ENCODE measurements at places on chromosomes 1 and 21. TPM values are rescaled to one million over a fixed set of nuclear protein-coding genes. Genes with fewer than 3 reads are reported as not detected.

GRCh38 chr1:172946814-172947507, 103.8 kb downstream of the TNFSF18 start:
- no peak for DNase-seq

DNA sequence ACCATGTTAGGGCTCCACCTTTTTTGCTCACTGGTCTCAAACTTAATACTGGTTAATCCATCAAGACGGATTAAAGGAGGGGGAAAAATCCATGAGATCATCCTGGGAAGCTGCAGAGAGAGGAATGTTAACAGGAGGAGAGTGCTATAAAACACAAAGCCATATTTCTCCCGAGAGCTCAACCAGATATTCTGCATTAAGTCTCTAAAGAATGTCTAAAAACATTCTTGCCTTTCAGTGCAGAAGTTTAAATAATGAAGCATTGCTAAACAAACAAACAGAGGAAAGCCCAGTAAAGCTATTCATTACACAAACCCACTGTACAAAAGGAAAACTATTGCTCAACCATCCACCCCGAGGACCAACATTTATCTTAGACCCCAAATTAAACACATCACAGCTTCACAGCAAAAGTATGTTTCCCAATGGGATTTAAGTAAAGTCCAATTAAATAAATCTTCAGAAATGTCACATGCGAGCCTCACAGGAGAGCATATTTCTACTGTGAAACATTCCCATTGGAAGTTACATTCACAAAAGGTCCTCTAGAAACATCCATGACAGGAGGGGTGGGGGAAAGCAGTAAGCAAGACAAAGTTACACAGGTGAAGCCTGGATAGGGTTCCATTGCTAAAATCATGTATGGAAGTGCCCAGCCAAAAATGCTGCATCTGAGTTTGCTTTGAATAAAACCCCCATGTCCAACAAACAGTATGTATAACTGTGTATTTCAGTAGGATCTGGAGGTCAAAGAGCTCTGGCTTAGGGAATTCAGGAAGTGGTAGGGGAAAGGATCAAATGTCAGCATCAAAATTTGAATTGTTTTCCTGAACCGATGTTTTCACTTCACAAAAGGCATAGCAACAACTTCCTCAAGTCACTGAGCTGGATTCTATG, 23.3 kb downstream of the DUSP10 start:
- DNase-seq = no peak

DNA sequence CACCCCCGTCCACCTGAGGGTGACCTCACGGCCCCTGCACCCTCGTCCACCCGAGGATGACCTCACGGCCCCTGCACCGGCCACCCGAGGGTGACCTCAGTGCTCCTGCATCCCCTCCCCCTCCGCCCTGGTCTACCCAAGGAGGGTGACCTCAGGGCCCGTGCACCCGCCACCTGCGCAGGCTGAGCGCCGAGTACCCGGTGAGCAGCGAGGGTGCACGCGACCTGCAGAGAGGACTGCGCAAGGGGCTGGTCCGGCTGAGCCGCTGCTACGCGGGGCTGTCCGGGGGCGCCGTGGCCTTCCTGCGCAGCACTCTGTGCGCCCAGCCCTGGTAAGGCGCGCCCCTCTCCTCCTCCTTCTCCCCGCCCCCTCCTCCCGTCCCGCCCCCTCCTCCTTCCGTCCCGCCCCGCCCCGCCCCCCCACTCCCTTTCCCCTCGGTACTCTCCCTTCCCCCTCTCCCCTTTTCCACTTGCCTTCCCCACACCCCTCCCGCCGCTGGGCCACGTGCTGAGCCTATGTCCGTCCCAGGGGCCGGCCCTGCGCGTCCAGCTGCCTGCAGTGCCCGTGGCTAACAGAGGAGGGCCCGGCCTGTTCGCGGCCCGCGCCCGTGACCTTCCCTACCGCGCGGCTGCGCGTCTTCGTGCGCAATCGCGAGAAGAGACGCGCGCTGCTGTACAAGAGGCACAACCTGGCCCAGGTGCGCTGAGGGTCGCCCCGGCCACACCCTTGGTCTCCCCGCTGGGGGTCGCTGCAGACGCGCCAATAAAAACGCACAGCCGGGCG, 28.4 kb downstream of the TRIM11 start:
- peak; percentile 68 for DNase-seq

DNA sequence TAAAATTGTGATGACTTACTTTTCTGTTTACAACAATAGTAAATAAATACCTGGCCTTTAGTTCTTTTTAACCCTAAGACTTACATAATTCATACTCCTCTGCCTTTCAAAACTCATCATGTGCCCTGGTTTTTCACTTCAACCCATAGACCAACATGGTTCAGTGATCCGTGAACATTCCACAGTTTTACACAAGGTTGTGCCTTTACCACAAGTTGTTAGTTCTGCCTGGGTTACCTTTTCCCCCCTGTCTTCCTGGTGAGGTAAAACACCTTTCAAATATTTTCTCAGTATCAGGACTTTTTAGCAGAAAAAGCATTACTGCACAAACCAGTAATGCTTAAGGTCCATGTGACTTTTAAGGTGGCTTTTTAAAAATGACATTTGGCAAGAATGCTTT, 1466.4 kb downstream of the PLA2G4A start:
- no peak for DNase-seq

DNA sequence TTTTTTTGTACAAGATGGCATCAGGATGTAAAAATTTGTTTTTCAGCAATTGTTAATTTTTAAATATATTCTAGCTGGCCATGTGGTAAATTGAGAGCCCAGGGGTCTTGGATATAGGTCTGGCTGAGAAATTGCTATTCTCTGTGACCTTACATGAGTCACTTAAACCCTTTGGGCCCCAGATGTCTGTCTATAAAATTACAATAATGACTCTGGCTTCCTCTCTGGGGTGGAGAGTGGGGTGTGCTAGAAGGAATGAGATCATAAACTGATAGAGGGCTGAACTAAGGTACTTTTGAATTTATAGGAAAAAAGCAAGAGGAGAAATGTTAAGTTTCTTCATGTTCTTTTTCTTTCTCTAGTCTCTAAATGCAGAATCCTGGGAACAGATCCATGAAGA, 12.4 kb upstream of the TCHH start:
- no peak for DNase-seq

- DNase-seq = no peak
These were observed 21.3 kb downstream of the MTHFR start for GRCh38 chr1:11784256-11784992.

DNA sequence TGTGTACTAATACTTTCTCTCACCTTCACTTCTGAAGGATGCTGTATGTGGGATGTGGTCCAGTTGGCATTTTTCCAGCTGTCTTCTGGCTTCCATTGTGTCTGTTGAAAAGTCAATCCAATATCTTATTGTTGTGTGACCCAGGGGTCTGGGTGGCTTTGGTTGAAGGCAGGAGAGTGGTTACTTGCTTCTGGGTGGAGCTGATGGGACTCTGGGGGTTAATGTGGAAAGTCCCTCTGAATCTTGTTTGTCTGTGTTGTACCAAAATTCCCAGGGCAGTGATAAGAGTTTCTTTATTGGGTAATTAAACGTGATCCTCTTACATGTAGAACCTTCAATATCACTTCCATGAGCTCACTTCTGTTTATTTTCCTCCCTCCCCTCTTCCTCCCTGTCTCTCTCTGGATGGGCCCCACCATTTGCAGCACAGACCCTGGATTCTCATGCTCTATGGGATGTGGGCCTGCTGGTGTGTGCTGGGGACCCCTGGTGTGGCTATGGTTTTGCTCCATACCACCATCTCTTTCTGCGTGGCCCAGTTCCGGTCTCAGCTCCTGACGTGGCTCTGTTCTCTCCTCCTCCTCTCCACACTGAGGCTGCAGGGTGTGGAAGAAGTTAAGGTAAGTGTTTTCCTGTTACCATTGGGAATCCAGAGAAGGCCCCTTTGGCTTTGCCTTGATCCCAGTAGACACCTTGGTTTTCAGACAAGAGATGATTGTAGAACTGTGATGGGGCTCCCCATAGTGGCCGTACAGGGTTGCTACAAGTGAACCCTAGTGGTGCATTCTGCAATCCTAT, 71.5 kb downstream of the HHAT start:
- DNase-seq = peak; percentile 59

DNA sequence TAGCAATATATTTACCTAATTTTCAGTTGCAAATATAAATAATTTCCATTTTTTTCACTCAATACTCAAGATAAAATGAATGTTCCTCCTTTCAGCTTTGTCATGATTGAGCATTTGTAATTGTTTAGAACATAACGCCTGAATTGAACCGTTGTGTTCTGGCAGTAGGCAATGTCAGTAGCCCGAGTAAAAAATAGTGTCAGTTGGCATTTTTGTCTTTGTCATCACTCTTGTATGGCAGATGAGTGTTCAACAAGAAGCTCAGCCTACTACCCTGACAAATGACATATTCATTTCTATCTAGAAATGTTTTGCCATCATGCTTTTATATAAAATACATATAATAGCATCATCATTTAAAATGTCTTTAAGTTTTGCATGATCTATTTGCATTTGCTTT, 691.4 kb upstream of the NCAM2 start:
- DNase-seq = no peak

GRCh38 chr1:23456226-23456625, 27.8 kb downstream of the ASAP3 start:
- no peak for DNase-seq

TMCC2 gene
- total RNA-seq = 8.4 TPM

GJA5 gene
- total RNA-seq = not detected

C8B gene
- not detected for total RNA-seq

DHRS3 gene
- total RNA-seq = 123 TPM

TMEM52 gene
- 1.4 TPM for total RNA-seq

TRPM2 gene
- total RNA-seq = 2.6 TPM
